Cardiac muscle cell (in vitro differentiated cells and primary cell): ENCODE measurements at places on chromosomes 1 and 21. TPM values are rescaled to one million over a fixed set of nuclear protein-coding genes. Genes with fewer than 3 reads are reported as not detected.
A peak's percentile ranks its signal among the peaks of the same experiment; 100 is the strongest.

GRCh38 chr1:172380441-172381244, 39.8 kb upstream of the C1orf105 start:
- no peak overlapping the region for H3K27ac ChIP-seq
- H3K27me3 ChIP-seq = no peaks in the 10 kb centered on the region
- H3K4me3 ChIP-seq = no peak overlapping the region
- H3K36me3 ChIP-seq = no peaks in the 10 kb centered on the region
- peak; percentile 25 for DNase-seq

DNA sequence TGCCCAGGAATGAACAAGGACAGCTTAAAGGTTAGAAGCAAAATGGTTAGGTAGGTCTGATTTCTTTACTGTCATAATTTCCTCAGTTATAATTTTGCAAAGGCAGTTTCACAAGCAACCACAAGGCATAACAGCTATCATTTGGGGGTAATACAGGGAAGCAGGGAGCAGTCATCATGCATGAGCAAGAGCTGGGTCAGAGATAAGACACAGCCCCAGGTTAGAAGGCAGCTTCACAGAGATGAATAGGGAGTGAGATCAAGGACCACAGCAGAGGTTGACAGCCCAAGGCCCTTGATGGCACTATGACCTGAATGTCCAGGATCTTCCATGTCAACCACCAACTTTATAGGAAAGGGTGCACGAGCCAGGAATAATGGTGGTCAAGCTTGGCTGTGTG, 9.0 kb upstream of the CSRP1 start:
- no peak overlapping the region for H3K27ac ChIP-seq
- peaks cover 30% of the 10 kb centered on the region for H3K4me1 ChIP-seq
- H3K4me3 ChIP-seq = no peak overlapping the region
- no peaks in the 10 kb centered on the region for H3K27me3 ChIP-seq
- DNase-seq = no peak

- H3K4me3 ChIP-seq = no peak overlapping the region
- H3K27me3 ChIP-seq = no peaks in the 10 kb centered on the region
- peak; percentile 68 for DNase-seq
- peak overlapping the region; percentile 36 for H3K27ac ChIP-seq
- no peaks in the 10 kb centered on the region for H3K4me1 ChIP-seq
Measured at GRCh38 chr21:45478115-45478801, 64.0 kb downstream of the SLC19A1 start.

DNA sequence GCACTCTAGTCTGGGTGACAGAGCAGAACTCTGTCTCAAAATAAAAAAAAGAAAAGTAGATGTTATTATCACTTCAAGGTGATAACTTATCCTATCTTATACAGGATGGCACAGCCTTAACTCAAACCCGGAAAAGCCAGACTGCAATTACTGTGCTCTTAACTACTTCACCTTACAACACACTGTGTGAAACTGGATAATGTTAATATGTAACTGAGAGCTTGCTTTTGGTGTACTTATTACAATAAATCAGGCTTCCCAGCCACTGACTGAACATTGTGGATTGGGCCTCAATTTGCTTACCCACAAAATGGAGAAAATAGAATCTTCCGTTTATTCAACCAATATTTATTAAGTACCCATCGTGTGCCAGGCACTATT, 1.4 kb downstream of the ORC1 start:
- H3K4me3 ChIP-seq = no peak overlapping the region
- H3K27ac ChIP-seq = no peak overlapping the region
- no peaks in the 10 kb centered on the region for H3K27me3 ChIP-seq

DNA sequence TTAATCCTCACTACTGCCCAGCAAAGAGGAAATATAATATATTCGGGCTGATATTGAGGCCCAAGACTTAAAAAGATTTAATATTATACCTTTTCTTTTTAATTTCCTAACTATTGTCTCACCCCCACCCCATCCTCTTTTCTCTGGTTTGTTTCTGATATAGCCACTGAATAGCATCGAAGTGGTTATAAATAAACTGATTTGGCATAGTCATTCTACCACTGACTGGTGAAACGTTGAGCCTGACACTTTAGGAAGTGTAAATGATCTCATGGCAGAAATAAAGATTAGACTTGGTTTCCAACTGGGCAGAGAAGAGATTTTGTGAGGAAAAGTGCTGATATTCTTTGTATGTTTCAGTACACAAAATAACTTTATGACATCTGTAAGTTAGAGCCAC, 39.3 kb downstream of the DTL start:
- H3K27me3 ChIP-seq = no peaks in the 10 kb centered on the region
- no peak for DNase-seq
- H3K27ac ChIP-seq = peak overlapping the region; percentile 59
- H3K4me1 ChIP-seq = peaks cover 15% of the 10 kb centered on the region
- no peak overlapping the region for H3K4me3 ChIP-seq

DNA sequence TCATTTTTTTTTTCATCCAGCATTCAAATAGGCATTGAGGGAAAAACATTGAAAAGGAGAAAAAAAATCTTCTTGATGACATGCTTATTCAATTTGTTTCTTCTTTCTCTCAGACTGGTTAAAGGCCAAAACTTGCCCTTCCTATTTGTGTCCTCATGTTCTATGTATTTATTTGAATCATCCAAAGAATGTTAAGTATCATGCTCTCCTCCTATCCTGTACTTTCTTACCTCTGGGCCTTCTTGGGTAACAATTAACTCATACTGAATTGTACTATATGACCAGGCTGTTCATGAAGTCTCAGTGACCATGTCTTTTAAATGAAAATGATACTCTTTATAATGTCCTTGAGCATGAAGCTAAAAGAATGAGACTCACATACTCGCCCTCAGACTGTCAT, 36.5 kb upstream of the DENND1B start:
- DNase-seq = peak; percentile 35
- no peaks in the 10 kb centered on the region for H3K36me3 ChIP-seq
- no peaks in the 10 kb centered on the region for H3K27me3 ChIP-seq
- no peak overlapping the region for H3K4me3 ChIP-seq

DNA sequence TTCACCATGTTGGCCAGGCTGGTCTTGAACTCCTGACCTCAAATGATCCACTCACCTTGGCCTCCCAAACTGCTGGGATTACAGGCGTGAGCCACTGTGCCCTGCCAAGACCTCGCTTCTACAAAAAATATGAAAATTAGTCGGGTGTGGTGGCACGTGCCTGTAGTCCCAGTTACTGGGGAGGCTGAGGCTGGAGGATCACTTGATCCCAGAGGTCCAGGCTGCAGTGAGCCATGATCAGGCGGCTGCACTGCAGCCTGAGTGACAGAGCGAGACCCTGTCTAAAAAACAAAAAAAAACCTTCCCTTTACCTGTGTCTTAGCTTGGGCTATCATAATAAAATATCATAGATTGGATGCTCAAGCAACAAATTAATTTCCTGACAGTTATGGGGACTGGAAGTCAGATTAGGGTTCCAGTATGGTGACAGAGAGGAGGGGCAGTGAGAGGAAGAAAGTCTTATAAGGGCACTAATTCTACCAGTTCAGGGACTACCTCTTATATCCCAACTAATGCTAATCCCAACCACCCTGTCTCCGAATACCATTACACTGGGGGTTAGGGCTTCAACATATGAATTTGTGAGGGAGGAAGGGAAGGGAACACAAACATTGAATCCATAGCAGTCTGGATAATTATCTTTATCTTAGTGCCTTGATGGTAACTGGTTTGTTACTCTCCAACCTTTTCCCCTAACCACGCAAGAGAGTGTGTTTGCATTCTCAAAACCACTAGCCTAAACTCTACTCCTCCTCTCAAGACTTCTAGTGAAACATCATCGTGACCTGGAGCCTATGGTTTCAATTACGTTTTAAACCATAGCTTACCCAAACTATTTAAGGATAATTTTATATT, 1.0 kb upstream of the NAXE start:
- peaks cover 7% of the 10 kb centered on the region for H3K36me3 ChIP-seq
- peak overlapping the region; percentile 84 for H3K27ac ChIP-seq
- no peaks in the 10 kb centered on the region for H3K27me3 ChIP-seq
- peak overlapping the region; percentile 83 for H3K4me3 ChIP-seq
- no peak for DNase-seq

- DNase-seq = peak; percentile 53
- no peak overlapping the region for H3K4me3 ChIP-seq
- H3K36me3 ChIP-seq = no peaks in the 10 kb centered on the region
- H3K27me3 ChIP-seq = no peaks in the 10 kb centered on the region
- H3K4me1 ChIP-seq = no peaks in the 10 kb centered on the region
Measured at GRCh38 chr1:192713921-192714320, 78.0 kb downstream of the RGS13 start.

GRCh38 chr1:220067269-220068204, 21.2 kb upstream of the EPRS1 start:
- no peaks in the 10 kb centered on the region for H3K27me3 ChIP-seq
- H3K4me1 ChIP-seq = no peaks in the 10 kb centered on the region
- no peak overlapping the region for H3K4me3 ChIP-seq
- DNase-seq = no peak

DNA sequence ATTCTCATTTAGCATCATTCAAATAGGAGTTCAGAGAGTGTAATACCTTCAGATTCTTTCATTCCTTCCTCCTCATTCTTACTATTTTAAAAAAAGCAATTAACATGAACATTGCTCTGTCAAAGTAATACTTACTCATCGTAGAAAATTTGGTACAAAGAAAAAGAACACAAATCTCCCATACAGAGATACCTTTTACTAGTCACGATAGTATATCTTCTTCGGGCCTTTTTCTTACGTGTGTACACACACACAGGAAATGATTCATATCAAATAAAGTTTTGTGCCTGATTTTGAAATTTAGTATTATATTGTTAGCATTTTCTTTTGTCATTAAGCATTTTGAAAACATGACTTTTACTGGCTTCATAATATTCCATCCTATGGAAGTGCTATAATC, 52.9 kb downstream of the NCF2 start:
- H3K4me3 ChIP-seq = no peak overlapping the region
- H3K27ac ChIP-seq = no peak overlapping the region
- DNase-seq = no peak
- H3K27me3 ChIP-seq = no peaks in the 10 kb centered on the region
- H3K36me3 ChIP-seq = peaks cover 68% of the 10 kb centered on the region

GRCh38 chr1:9193233-9193625, 41.3 kb upstream of the H6PD start:
- no peak overlapping the region for H3K4me3 ChIP-seq
- peak overlapping the region; percentile 79 for H3K27ac ChIP-seq
- DNase-seq = peak; percentile 83

DNA sequence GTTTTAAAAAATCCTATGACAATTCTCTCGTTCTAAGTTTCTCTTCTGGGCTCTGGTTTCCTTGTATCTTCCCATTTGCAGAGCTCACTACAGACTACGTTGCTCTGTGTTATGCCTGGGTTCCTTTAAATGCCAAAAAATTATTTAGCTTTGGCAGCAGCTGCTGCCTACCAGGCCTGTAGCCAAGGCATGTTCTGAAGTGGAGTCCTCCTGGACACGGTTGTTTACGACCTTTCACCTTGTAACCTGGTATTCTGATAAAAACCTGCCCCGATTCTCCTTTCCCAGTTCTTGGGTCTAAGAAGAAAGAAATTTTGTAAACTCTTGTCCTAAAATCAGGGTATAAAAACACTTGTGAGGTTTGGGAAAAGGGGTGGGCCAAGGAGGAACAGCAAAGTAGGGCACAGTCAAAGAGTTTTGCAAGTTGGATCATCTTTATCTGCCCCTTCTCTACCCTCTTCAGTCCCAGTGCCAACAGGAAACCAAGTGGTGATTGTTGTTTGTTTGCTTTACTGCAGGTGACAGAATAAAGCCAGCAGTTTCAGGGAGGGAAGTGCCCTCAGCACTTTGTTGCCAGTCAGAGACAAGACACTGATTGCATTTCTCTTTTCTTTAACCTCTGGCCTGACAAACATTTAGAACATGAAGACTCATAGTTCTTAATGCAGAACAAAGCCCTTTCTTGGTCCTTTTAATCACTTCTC, 3.1 kb upstream of the TXNIP start:
- no peak overlapping the region for H3K4me3 ChIP-seq
- DNase-seq = peak; percentile 49
- no peaks in the 10 kb centered on the region for H3K27me3 ChIP-seq
- H3K27ac ChIP-seq = peak overlapping the region; percentile 78
- peaks cover 23% of the 10 kb centered on the region for H3K4me1 ChIP-seq

DNA sequence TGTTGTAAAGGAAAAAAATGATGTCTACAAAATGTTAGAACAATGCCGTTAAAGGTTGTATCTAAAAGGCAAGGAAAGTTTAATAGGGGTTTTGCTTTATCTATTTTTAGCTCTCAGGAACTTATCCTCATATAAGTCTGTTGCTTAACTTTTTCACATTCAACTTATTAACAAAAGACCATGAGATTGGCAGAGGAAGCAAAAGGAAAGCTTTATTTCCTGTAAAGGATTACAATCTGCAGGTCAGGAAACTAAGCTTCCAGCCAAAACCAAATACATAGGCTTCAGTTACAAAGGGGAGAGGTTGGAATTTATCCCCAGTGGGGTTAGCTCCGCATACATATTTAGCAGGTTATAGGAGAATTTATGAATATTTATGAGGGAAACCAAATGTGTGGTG, 58.7 kb upstream of the KIAA1614 start:
- H3K27ac ChIP-seq = peak overlapping the region; percentile 24
- peak; percentile 34 for DNase-seq
- H3K4me3 ChIP-seq = no peak overlapping the region
- H3K27me3 ChIP-seq = no peaks in the 10 kb centered on the region
- H3K4me1 ChIP-seq = peaks cover 11% of the 10 kb centered on the region

- no peak overlapping the region for H3K27ac ChIP-seq
- H3K27me3 ChIP-seq = no peaks in the 10 kb centered on the region
Measured at GRCh38 chr1:186213225-186213607, 161.8 kb downstream of the TPR start.

DNA sequence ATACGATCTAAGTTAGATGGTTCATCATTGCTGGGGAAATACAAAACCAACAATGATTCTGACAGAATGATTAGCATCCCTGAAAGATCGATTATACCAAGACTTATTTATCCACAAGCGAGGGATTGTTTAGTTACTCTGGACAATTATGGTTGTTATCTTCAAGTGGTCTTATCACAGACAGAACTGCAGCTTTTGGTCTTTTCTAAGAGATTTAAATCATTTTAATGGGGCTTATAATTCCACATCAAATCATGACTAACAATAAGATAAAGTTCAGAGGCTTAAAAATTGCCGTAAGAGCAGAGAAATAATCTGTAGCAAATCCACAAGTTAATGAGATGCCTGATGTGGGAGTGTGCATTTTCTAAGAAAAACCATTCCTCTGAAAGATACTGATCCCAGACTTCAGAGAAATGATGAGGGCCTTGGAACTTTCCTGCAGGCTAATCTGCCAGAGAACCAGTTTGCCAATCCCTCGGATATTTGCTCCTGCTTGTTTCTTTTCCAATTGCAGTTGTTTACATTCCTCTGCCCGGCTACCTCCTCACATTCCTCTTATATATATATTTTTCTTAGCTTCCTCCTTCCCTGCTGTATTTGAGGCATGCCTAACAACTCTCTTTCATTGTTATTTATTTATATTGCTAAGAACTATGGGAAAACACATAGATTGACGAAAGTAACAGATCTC, 134.8 kb downstream of the BACH1 start:
- DNase-seq = no peak
- H3K27ac ChIP-seq = no peak overlapping the region
- H3K4me1 ChIP-seq = no peaks in the 10 kb centered on the region

- no peaks in the 10 kb centered on the region for H3K4me1 ChIP-seq
- no peak overlapping the region for H3K4me3 ChIP-seq
- H3K27ac ChIP-seq = no peak overlapping the region
- DNase-seq = no peak
- peaks cover 22% of the 10 kb centered on the region for H3K27me3 ChIP-seq
Measured at GRCh38 chr1:107442551-107442950, 301.7 kb downstream of the NTNG1 start.

- no peak overlapping the region for H3K27ac ChIP-seq
- DNase-seq = no peak
- no peaks in the 10 kb centered on the region for H3K27me3 ChIP-seq
- no peaks in the 10 kb centered on the region for H3K4me1 ChIP-seq
Measured at GRCh38 chr1:55723001-55723400, 507.8 kb upstream of the USP24 start.

Gene SPRR2A
- total RNA-seq = not detected in 2 replicates

Gene IFI44L
- total RNA-seq = 0.04 and 1.2 TPM in 2 replicates

Gene PODN
- 3.7 and 6.5 TPM in 2 replicates for total RNA-seq

Gene CNR2
- not detected in 2 replicates for total RNA-seq

Gene TAL1
- 0.04 and 0.30 TPM in 2 replicates for total RNA-seq
